ENCODE measurements at places on chromosomes 6 and 20.

- no peak for DNase-seq
Observed at GRCh38 chr6:123640567-123641187, 3.9 kb upstream of the TRDN start.

DNA sequence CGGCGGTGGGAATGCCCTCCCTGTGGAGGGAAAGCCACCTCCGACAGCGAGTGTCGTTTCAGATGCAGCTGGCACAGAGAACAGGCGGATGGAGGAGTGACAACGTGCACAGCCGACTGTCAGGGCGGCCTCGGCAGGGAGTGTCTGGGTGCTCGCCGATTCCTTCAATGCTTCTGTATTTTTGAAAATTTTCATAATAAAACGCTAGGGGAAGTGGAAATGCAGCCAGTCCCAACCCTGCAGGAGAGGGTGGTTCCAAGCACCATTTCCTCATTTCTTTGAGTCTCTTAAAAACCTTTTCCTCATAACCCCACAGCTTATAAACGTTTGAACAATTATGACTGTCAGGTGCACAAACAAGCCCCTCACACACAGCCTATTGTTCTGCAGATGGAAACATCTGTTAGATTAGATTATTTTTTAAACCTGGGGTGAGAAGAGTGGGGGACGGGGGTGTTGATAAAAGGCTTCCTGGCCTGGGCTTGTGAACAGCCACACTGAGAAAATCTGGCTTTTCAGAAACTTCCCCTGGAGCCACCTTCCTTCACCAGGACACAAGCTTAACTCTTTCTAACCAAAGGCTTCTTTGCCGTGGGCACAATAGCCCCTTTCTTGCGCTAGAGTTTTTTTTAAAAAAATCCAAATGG is 228.9 kb downstream of the ANKRD60 start:
- DNase-seq = peak; percentile 53

- no peak for DNase-seq
Observed at GRCh38 chr20:2981646-2982045, 61.8 kb upstream of the GNRH2 start.

DNA sequence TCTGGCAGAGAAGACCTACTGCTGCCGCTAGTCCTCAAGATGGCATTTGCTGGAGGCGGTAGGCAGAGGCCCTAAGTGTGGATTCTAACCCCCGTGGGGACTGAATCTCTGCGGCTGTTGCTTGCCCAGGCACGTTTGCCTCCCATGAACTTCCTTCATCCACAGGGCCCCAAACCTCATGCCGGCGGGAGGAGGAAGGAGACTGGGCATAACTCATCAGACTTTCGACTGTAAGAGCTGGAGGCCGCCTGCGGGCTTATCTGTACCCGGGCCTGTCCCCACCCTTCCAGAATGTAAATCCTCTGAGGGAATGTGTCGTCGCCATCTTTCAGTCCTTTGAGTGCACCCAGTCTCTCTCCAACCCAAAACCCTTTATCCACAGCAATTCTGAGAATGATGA is 990 bp downstream of the ZFP57 start:
- DNase-seq = no peak

GRCh38 chr6:73262671-73263569 is at the start of gene KHDC1:
TSS of gene KHDC1 (minus strand) at chr6:73263196. CDS start at chr6:73242517, 20,679 bp downstream.
- DNase-seq = peak; percentile 82

DNA sequence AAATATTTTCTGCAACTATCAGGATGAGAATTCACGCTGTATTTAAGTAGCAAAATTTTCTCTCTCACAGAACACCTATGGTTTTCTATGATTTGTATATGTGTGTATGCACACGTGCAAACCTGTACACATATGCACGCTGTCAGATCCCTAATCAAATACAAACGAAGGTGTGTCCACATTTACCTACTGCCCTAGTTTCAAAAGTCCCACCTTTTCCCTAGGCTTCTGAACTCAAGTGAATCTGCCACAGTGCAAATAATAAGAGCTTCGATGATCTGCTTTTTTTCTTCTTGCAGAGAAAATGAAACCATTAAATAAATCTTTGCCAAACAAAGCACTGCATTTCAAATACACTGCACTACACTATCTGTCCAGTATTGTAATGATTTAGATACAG is 6.5 kb downstream of the HIVEP2 start:
- no peak for DNase-seq

Data from left hindlimb (tissue), 1 donor.